ENCODE measurements at places on chromosomes 5 and 9. TPM values are rescaled to one million over a fixed set of nuclear protein-coding genes. Genes with fewer than 3 reads are reported as not detected.

PLAC8L1 gene
- polyA plus RNA-seq = 0.84 TPM

STPG3 gene
- polyA plus RNA-seq = not detected

ANKRD31 gene
- polyA plus RNA-seq = 0.15 TPM

URM1 gene
- 50.6 TPM for polyA plus RNA-seq

LAMC3 gene
- 1.5 TPM for polyA plus RNA-seq

NR5A1 gene
- not detected for polyA plus RNA-seq

NR2F1 gene
- polyA plus RNA-seq = 6.3 TPM

ORM2 gene
- polyA plus RNA-seq = not detected

DNM1 gene
- polyA plus RNA-seq = 139 TPM

PITX1 gene
- polyA plus RNA-seq = 16.7 TPM

PARP8 gene
- polyA plus RNA-seq = 0.01 TPM

MELK gene
- polyA plus RNA-seq = 68.6 TPM

PCDHB10 gene
- polyA plus RNA-seq = not detected

SLC27A6 gene
- 0.11 TPM for polyA plus RNA-seq

CDKN2AIPNL gene
- polyA plus RNA-seq = 48.0 TPM

BASP1 gene
- 414 TPM for polyA plus RNA-seq

ELAVL2 gene
- 0.03 TPM for polyA plus RNA-seq

RNF183 gene
- not detected for polyA plus RNA-seq

Data from A549 (cell line).